MV-4-11 (cell line): ENCODE measurements at places on chromosomes 6 and 20.

GRCh38 chr6:5453546-5453945, 192.2 kb downstream of the FARS2 start:
- DNase-seq: no peak

DNA sequence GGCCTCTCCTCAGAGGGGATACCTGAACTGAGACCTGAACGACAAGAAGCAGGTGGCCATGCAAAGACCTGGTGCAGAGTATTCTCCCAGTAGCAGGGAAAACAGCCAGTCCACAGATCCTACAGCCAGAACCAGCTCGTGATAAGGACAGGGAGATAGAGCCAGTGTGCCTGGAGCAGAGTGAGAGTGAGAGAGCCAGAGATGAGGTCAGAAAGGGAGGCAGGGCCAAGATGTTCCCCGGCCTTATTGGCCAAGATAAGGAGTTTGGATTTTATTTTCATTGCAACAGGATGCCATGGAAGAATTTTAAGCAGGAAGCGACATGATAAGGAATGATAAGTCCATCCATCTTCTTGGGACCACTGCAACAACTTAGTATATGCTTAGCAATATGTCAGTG, 111.8 kb downstream of the UBE3D start:
- no peak for DNase-seq

- no peak for DNase-seq
These were observed 851.4 kb upstream of the CITED2 start for GRCh38 chr6:140225701-140226436.

DNA sequence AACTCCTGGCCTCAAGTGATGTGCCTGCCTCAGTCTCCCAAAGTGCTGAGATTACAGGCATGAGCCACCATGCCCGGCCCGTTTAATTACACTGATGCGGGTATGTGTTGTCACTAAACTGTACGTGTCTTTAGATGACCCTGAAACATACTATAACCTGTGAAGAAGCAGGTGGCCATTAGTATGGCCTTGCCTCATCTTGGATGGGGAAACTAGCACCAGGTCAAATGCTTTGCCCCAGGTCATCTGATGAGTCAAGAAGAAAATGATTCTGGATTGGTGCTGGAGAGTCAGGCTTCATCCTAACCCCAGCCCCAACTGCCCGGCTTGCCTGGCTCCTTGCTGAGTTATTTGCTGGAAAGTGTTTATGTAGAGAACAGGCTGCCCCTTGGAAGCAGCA, 2.9 kb upstream of the SASH1 start:
- no peak for DNase-seq

DNA sequence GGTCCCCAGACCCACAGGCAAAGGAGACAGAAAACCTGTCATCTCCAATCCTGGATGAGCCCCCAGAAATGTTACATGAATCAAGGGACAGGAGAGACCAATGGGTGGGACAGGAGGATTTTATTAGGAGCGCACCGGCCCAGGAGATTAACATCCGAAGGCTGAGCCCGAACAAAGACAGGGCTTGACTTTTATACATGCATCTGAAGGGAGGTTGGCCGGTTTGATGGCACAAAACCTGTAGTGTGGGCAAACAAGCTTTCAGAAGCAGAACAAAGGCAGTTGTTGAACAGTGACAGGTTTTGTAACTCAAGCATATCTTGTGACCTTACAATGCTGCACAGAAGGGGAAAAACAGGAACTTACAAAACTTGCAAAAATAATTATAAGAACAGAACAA, 83.9 kb upstream of the GPR6 start:
- DNase-seq: peak; percentile 93

DNA sequence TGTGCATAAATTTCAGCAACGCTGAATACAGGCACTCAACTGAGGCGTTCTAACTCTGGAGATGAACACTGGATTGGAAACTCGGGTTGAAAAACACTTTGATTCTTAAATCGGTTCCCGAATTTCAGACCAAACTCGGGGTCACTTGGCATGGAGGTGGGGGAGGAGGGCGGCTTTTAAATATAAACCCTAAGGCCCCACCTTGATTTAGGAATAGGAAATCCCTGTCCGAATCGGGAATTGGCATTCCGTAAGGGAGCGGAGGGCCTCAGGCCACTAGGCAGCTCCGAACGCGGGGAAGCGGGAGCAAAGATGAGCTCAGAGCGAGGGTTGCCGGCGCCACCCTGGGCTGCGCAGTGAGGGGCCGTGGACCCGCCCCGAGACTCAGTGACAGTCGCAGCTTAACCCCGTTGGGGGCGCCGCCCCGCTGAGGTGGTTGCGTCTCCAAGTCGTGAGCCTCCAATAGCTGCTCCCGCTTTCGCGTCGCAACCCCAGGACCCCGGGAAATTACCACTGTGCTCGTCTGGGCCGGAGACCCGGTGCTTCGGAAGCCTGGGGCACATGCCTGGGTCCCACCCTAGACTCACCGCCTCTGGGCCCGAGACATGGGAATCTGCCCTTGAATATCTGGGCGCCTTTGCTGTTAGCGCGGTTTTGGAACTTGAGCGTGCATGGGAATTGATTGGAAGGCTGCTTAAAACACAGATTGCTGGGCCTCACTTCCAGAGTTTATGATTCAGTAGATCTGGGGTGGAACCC, 4.6 kb upstream of the SIM1 start:
- no peak for DNase-seq

GRCh38 chr6:168583821-168584220, 142.8 kb downstream of the SMOC2 start:
- no peak for DNase-seq

- no peak for DNase-seq
These were observed 73.6 kb downstream of the REV3L start for GRCh38 chr6:111409430-111409829.

- peak; percentile 60 for DNase-seq
These were observed 585 bp downstream of the PSMB9 start for GRCh38 chr6:32854376-32855178.

DNA sequence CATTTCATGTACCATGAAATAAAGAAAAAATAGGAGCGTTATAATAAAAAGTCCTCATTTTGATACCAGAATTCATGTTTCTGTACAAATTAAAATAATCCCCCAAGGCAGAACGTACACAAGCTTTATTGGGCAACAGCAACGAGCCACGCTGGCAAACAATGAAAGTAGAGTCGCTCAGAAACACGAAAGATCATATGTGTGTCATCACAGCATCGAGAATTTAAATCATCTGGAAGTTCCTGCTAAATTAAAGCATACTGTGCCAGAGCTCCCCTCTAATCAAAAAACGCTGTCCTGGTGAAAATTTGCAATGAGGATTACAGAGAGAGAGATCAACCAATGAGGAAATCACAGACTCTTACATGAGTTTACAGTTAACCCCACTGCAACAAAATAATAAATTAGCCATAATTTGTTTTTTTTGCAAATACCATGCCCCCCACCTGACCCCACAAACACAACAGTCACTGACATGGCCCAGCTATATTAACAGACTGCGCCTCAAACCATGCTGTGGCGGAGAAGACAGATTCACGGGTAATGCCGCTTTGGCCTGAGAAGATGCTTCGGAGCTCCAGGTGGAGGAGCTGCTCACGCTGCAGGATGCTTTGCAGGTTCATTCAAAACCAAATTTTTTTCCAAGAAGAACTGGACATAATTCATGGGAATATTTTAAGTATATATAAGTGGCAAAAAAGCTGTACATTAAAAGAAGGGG, 54.3 kb upstream of the NFATC2 start:
- no peak for DNase-seq

GRCh38 chr20:44688053-44688625, 27.0 kb upstream of the CCN5 start:
- DNase-seq: no peak

- DNase-seq: no peak
These were observed 178.2 kb upstream of the MMS22L start for GRCh38 chr6:97461218-97461617.

DNA sequence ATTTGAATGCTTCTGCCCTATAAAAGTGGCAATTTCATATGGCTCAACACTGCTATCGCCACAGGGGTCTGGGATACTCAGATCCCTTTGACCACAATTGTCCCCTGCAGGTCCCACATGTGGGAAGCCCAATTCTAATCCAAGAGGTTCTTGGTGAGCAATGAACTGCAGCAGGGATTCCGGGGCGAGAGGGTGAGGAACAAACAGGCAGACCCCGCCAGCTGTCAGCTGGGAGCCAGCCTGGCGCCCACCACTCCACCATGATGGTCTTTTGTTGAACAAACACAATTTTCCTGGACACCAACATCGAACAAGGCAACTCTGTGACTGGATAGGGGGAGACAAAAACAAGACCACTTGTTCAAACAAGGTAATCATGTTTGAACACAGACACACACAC, 80.5 kb downstream of the TMEM242 start:
- no peak for DNase-seq

DNA sequence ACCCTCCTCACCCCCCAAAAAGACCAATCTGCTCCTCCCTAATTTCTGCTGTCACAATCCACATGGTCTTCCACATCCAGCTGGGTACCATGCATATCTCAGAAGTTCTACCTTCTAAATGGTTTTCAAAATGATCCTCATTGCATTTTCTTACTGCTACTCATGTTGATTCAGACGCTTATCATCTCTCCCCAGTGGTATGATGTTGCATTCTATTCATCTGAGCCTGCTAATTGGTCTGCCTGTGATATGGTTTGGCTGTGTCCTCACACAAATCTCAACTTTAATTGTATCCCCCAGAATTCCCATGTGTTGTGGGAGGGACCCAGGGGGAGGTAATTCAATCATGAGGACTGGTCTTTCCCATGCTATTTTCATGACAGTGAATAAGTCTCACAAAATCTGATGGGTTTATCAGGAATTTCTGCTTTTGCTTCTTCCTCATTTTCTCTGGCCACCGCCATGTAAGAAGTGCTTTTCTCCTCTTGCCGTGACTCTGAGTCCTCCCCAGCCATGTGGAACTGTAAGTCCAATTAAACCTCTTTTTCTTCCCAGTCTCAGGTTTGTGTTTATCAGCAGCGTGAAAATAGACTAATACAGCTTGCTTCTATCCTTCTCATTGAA, 41.4 kb upstream of the CLIC5 start:
- no peak for DNase-seq

- DNase-seq: no peak
These were observed 71.2 kb upstream of the NAA20 start for GRCh38 chr20:19945732-19946670.

DNA sequence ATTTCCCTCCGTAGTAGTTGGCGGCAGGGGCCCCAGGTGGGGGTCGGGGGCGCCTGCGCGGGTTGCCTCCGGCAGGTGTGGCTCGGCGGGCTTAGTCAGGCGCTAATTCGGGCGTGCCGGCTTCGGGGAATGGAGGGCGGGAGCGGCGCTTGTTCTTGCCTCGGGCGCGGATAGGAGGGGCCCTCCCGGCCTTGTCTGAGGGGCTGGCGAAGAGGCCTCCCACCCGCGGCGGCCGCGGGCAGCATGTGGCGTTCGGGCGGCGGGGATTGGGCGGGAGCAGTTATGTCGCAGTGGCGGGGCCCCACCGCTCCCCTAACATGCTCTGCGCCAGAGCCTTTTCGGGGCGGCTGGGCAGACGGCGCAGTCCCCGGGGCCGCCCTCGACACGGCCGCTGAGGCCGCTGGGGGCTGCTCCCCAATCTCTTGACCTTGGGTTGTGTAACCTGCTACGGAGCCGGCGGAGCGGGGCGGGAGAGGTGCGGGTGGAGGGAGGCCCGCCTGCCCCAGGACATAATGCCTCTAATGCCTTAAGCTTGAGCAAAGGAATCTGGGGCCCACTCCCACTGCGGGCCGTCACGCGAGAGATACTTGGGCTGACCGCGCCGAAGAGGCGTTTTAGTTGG, 1.1 kb downstream of the AMD1 start:
- peak; percentile 47 for DNase-seq

DNA sequence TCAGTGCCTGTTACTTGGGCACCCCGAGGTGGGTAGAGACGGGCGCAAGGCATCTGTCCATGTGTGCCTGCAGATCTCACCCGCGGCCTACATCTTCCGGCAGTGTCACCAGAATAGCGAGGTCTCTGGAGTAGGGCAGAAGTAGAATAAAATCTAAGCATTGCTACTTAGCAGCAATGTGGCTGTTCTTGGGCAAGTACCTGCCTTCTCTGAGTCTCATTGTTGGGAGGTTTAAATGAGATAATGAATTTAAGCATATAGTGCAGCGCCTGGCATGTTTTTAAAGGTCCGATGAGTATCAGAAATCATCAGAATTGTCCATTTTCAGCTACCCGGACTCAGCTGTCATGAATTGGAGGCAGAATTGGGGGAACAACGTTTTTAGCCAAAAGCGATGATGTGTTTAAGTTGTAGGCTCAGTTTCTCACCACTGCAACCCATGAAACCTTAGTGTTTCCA, 800 bp downstream of the ABCC10 start:
- DNase-seq: no peak

- no peak for DNase-seq
These were observed 78.4 kb downstream of the HDGFL1 start for GRCh38 chr6:22647719-22648118.

GRCh38 chr20:10472871-10473270, 37.8 kb downstream of the SLX4IP start:
- DNase-seq: no peak
